Left ventricle myocardium inferior (tissue), 1 donor: ENCODE measurements at places on chromosomes 7 and 10. TPM values are rescaled to one million over a fixed set of nuclear protein-coding genes. Genes with fewer than 3 reads are reported as not detected.

The BHLHA15 gene
- total RNA-seq = not detected

The IL15RA gene
- 6.0 TPM for total RNA-seq

The MCU gene
- total RNA-seq = 20.3 TPM

The CALN1 gene
- total RNA-seq = not detected

The AKR1C4 gene
- not detected for total RNA-seq

The GIMAP8 gene
- total RNA-seq = 11.0 TPM

- no peaks in the 10 kb centered on the region for H3K36me3 ChIP-seq
- no peaks in the 10 kb centered on the region for H3K4me1 ChIP-seq
- DNase-seq = no peak
- H3K4me3 ChIP-seq = no peak overlapping the region
- no peak overlapping the region for H3K27ac ChIP-seq
- no peaks in the 10 kb centered on the region for H3K27me3 ChIP-seq
These were observed 92.6 kb upstream of the TCF7L2 start for GRCh38 chr10:112857493-112857892.

DNA sequence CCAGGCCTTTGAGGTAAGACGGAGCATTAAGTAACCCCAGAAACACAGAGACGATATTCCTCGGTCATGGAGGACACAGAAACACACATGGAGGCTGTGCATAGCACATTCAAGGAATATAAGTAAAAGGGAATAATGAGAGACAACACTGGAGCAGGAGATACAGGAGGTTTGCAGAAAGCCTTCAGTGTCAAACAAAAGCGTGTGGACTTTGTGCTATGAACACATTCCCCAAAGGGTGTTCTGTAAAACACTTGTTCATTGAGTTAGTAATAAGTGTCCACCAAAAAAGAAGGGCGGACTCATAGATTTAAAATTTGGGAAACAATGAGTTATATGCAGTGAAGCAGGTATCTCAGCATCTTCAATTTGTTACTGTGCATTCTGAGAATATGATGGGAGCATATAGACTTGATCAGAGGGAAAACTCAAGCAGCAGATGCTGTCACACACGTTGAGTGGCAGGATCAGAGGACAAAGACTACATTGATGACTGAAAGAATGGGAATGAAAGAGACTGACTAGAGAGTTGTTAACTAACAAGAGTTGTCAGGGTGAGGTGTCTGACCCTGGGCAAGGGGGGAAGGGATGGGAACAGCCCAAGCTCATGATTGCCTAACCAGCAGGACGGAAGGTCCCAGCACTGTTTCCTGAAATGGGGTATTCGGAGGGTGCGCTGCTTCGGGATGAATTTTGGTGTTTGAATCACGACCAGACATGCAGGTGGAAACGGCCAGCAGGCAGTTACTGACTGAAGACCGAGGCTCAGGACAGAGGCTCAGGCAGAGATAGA is 85.2 kb upstream of the VIPR2 start:
- no peak overlapping the region for H3K4me3 ChIP-seq
- no peaks in the 10 kb centered on the region for H3K36me3 ChIP-seq
- peaks cover 5% of the 10 kb centered on the region for H3K4me1 ChIP-seq
- DNase-seq = no peak

DNA sequence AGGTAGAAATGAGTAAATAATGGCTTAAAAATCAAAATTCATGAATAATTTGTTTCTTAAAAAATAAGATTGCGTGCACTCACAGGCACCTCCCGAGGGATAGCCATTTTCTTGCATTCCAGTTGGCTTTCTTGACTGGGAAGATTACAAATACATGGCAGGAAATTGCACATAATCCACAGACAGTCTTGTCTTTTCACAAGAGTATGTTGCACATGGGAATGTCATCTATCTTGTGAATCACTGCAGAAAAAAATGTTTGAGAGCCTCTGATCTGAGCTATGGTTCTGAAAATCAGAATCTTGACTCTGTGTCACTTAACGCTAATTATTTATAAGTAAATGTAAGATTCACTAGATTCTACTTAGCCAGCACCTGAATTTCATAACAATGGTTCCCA is 74.1 kb upstream of the PRKG1 start:
- peak overlapping the region; percentile 50 for H3K27ac ChIP-seq
- no peaks in the 10 kb centered on the region for H3K27me3 ChIP-seq
- DNase-seq = no peak
- peaks cover 43% of the 10 kb centered on the region for H3K4me1 ChIP-seq

GRCh38 chr7:117756586-117757085 is 116.6 kb downstream of the CTTNBP2 start:
- H3K4me3 ChIP-seq = no peak overlapping the region
- no peaks in the 10 kb centered on the region for H3K36me3 ChIP-seq
- no peak overlapping the region for H3K27ac ChIP-seq
- H3K27me3 ChIP-seq = no peaks in the 10 kb centered on the region
- DNase-seq = no peak

DNA sequence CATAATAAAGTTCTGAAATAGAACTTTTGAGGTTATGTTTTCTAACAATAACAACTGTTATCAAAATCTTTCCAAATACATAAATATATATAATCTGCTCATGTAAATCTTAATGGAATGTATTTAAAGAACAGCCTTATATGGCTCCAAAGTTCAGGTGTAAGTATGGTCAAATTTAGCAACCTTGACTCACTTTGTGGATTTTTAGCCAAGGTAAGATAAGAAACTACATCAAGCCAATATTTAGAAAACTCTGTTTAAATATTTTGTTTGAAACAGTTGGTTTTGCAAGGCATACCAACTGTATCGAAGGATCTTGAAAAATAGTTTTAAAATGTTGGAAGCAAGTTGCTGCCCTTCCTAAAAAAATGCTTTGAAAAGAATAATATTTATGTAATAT is 228.9 kb upstream of the SEMA3D start:
- H3K4me3 ChIP-seq = no peak overlapping the region
- H3K27ac ChIP-seq = no peak overlapping the region
- no peak for DNase-seq
- H3K36me3 ChIP-seq = no peaks in the 10 kb centered on the region
- H3K27me3 ChIP-seq = no peaks in the 10 kb centered on the region

DNA sequence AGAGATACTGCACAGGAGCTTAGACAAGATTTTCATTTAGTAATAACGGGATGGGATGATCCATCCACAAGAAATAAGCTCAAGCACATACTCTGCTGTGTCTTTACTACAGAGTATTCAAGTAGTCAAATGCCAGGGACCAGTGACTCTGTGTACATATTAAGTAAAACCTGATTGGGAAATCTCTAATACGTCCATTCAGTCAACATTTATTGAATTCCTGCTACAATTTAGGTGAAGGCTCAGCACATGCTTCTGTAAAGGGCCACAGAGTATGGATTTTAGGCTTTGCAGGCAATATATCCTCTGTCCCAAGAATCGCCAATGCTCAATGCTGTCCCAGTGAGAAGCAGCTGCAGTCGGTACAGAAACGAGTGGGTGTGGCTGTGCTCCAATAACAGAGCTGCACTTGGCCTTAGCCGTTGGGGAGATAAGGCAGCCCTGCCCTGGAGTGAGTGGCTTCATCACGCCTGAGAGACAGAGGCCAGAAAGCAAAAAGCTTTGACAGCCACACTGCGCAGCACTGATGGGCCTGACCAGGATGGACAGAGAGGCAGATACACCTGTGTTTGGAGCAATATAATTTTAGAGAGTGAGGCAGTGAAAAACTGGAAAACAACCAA is 186.8 kb downstream of the PARD3 start:
- no peak overlapping the region for H3K27ac ChIP-seq
- H3K27me3 ChIP-seq = no peaks in the 10 kb centered on the region
- H3K36me3 ChIP-seq = no peaks in the 10 kb centered on the region
- H3K4me1 ChIP-seq = peaks cover 41% of the 10 kb centered on the region
- H3K4me3 ChIP-seq = no peak overlapping the region
- peak; percentile 78 for DNase-seq

- peak overlapping the region; percentile 10 for H3K27ac ChIP-seq
- H3K4me1 ChIP-seq = peaks cover 41% of the 10 kb centered on the region
- H3K27me3 ChIP-seq = no peaks in the 10 kb centered on the region
- H3K4me3 ChIP-seq = no peak overlapping the region
These were observed 65.1 kb downstream of the BMPR1A start for GRCh38 chr10:86821388-86821999.

- no peak overlapping the region for H3K27ac ChIP-seq
- H3K36me3 ChIP-seq = no peaks in the 10 kb centered on the region
- DNase-seq = no peak
- no peaks in the 10 kb centered on the region for H3K4me1 ChIP-seq
- H3K27me3 ChIP-seq = no peaks in the 10 kb centered on the region
These were observed 602.5 kb downstream of the TNS3 start for GRCh38 chr7:46979439-46979838.

DNA sequence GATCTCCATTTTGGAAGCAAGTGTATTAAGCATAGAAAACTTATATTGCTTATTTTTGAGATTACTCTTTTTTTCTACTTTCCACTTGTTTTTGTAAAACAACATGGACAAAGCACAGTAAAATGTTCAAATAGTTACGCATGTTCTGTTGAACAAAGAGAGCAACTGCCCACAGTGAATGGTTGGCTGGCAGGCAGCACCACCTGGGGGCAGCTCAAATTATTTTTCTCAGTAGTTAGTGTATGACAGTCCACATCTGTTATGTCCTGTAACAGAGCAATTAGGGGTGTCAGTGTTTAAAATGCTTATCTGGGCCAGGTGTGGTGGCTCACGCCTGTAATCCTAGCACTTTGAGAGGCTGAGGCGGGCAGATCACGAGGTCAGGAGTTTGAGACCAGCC is 46.1 kb upstream of the CACUL1 start:
- H3K36me3 ChIP-seq = no peaks in the 10 kb centered on the region
- H3K4me3 ChIP-seq = no peak overlapping the region
- no peak for DNase-seq
- no peaks in the 10 kb centered on the region for H3K4me1 ChIP-seq

GRCh38 chr7:83751217-83751616 is 102.3 kb upstream of the SEMA3E start:
- H3K27ac ChIP-seq = no peak overlapping the region
- no peak overlapping the region for H3K4me3 ChIP-seq
- DNase-seq = no peak
- H3K4me1 ChIP-seq = no peaks in the 10 kb centered on the region
- H3K36me3 ChIP-seq = no peaks in the 10 kb centered on the region
- no peaks in the 10 kb centered on the region for H3K27me3 ChIP-seq

DNA sequence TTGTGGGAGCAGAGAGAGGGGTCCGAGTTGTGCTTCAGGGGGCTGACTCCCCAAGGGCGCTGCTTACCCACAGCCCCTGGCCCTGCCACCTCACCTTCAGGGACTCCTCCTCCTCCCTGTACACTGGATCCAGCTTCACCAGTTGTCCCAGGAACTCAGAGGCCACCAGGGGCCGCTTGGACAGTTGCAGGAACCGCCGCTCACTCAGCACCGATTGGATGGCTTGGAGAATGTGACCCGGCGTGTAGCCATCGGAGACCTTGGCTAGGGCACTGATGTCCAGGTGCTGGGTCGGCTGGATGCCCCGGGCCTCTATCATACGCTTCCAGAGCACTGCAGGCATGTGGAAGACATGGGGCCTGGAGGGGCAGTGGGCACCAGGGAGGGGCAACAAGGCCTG is 4.5 kb upstream of the ASB10 start:
- DNase-seq = no peak
- no peak overlapping the region for H3K4me3 ChIP-seq
- no peak overlapping the region for H3K27ac ChIP-seq
- H3K4me1 ChIP-seq = peaks cover 8% of the 10 kb centered on the region
- peaks cover 27% of the 10 kb centered on the region for H3K27me3 ChIP-seq

DNA sequence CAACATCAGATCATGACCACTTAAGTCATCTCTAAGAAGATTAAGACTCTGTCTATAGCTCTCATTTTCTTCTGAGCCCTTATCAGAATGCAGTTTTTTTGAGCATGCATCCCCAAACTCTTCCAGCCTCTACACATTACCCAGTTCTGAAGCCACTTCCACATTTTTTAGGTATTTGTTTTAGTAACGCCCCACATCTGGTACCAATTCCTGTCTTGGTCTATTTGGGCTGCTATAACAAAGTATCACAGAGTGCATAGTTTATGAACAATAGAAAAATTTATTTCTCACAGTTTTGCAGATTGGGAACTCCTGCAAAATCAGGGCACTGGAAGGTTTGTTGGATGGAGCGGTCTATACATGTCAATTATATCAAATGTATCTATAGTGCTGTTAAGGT is 107.7 kb upstream of the KCND2 start:
- no peak for DNase-seq
- no peak overlapping the region for H3K4me3 ChIP-seq

- no peak overlapping the region for H3K27ac ChIP-seq
- H3K4me1 ChIP-seq = peaks cover 11% of the 10 kb centered on the region
- no peaks in the 10 kb centered on the region for H3K36me3 ChIP-seq
- peaks cover 62% of the 10 kb centered on the region for H3K27me3 ChIP-seq
- DNase-seq = no peak
These were observed 376.4 kb downstream of the TCERG1L start for GRCh38 chr10:130935128-130935439.

DNA sequence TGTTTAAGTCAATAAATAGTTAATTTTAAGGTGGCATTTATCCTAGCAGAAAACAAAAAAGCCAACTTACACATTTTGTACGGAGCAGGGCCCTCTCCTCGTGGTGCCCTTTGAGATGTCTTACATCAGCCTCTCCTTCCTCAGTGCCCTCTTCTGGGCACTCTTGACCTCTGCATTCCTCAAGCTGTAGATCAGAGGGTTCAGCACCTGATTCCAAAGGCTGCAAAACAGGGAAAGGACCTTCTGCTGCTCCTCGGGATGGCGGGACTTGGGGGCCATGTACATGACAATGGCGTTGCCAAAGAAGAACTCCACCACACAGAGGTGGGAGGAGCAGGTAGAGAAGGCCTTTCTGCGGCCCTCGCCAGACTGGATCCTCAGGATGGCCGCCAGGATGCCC is 4.6 kb upstream of the OR2A14 start:
- H3K36me3 ChIP-seq = no peaks in the 10 kb centered on the region
- H3K4me3 ChIP-seq = no peak overlapping the region
- H3K4me1 ChIP-seq = no peaks in the 10 kb centered on the region
- no peaks in the 10 kb centered on the region for H3K27me3 ChIP-seq
- DNase-seq = no peak

DNA sequence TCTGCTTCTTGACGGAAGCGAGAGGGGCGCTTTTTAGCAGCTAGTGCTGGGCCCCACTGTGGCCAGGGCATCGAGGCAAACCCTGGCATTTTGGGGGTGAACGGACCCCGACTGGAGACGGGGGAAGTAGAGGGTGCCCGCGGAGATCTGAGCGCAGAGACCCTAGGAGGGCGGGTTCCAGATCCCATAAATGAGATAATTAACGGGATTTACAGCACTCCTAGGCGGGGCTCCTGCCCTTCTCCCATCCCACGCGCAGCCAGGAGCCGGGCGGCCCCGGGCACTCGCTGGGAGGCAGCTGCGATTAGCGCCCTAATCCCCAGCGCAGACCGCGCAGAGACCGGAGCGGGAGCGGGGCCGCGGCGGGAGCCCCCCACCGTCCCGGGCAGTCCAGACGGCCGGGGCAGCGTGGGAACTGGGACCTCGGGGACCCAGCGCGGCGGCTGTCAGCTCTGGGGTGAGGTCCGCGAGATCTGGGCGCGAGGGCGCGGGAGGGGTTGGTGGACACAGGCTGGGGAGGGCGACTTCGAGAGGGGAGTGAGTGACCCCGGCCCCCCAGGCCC is 735 bp downstream of the JCAD start:
- peaks cover 35% of the 10 kb centered on the region for H3K27me3 ChIP-seq
- H3K4me3 ChIP-seq = peak overlapping the region; percentile 88
- H3K36me3 ChIP-seq = no peaks in the 10 kb centered on the region
- DNase-seq = no peak
